Astrocyte (in vitro differentiated cells and primary cell): ENCODE measurements at places on chromosomes 4 and X.

- H3K27ac ChIP-seq = no peak overlapping the region
- peak; percentile 64 for DNase-seq
- H3K4me1 ChIP-seq = peaks cover 14% of the 10 kb centered on the region
- peaks cover 2% of the 10 kb centered on the region for H3K27me3 ChIP-seq
- H3K36me3 ChIP-seq = no peaks in the 10 kb centered on the region
Observed at GRCh38 chr4:41413670-41414411, 124.1 kb upstream of the LIMCH1 start.

DNA sequence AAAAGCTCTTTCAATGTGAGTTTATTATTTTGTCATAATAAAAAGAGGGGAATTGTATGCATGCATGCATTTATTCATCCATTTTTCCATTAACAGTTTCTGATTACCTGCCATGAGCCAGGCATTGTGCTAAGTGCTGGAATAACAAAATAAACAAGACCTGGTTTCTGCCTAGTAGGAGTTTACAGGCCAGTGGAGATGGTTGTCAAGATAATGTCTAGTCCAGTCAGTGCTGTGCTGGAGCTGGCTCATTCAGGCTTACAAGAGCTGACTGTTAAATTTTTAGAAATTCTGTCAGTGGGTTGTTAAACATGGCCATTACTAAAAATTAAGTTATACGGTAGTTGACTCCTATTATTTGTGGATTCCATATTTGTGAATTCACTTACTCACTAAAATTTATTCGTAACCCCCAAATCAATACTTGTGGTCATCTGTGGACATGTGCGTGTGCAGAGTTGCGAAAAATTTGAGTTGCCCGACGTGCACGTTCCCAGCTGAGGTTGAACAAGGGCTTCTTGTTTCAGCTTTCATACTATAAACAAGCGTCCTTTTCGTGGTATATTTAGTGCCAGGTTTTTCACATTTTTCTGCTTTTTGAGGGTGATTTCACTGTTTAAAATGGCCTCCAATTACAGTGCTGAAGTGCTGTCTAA lies 172.3 kb upstream of the RPS6KA3 start:
- H3K36me3 ChIP-seq = no peaks in the 10 kb centered on the region
- no peaks in the 10 kb centered on the region for H3K27me3 ChIP-seq

DNA sequence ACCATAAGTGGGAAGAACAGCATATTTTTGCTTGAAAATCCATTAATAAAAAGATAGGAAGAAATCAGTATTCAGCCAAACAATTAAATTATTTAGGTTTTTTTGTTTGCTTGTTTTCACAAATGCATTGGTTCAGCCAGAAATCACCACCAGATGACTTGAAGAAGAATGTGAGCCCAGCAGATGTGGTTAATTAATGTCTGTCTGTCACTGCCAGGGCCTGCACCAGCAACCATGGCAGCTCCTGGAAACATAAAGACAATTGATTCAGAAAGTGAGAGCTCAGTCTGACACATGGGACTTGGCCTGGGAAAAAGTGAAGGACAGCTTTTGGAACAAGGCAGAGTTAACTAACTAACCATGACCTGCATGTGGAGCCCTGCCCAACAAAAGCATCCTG lies 74.0 kb downstream of the MAOB start:
- no peak for DNase-seq
- H3K4me3 ChIP-seq = no peak overlapping the region
- no peaks in the 10 kb centered on the region for H3K27me3 ChIP-seq
- no peaks in the 10 kb centered on the region for H3K36me3 ChIP-seq
- H3K4me1 ChIP-seq = no peaks in the 10 kb centered on the region
- no peak overlapping the region for H3K27ac ChIP-seq

DNA sequence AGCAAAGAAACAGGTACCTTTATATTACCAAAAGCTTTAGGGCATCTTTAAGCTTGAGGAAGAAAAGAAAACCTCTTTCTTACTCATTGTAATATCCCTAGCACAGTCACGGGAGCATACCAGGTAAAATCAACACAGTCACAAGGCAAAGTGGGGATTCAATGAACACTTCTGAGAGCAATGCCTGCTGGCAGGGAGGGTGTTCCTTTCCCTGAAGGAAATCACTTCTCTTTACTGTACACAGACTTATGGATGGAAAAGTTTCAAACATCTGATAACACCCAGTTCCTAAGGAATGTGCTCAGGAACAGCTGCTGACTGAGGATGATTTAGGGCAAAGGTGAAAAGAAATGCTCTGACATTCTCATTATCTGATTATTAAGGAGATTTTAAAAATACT lies 94.8 kb downstream of the MAML3 start:
- H3K4me1 ChIP-seq = peaks cover 12% of the 10 kb centered on the region
- H3K27me3 ChIP-seq = no peaks in the 10 kb centered on the region
- no peak for DNase-seq
- H3K4me3 ChIP-seq = no peak overlapping the region

DNA sequence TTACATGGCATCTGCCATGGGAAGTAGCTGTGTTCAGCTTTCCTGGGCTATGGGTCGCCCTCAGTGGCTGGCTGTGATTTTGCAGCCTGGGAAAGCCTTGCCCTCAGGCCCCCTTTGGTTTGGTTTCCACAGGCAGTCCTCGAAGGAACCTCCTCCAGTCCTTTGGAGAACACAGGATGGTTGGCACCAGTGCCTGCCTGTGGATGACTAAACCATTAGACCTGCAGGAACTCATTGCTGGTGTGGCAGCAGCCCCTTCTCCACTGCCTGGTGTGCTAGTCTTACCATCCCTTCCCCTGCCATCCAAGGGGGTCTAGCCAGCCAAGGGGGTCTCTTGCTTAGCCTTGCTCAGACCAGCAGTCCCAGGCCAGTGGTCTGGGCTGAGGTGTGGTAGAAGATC lies 71.4 kb upstream of the PJA1 start:
- no peak overlapping the region for H3K27ac ChIP-seq
- H3K27me3 ChIP-seq = no peaks in the 10 kb centered on the region
- no peaks in the 10 kb centered on the region for H3K36me3 ChIP-seq
- DNase-seq = no peak
- H3K4me3 ChIP-seq = no peak overlapping the region
- no peaks in the 10 kb centered on the region for H3K4me1 ChIP-seq

DNA sequence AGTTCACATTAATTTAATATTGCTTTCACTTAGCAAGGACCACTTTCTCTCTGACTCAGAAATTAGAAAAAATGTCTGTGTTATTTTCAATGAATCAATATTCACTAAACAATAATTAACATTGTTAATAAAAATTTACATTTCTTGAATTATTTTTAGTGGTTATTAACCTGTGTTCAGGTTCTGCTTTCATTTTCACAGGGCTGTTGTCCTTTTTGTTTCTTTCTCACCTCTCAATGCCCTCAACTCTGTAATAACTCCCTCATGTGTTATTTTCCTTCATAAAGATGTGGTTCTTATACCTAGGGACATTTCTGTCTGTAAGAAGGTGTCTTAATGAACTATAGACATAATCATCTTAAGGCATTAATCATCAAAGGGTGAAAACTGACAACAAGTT lies 43.1 kb upstream of the PRR27 start:
- DNase-seq = no peak
- H3K27me3 ChIP-seq = no peaks in the 10 kb centered on the region
- no peaks in the 10 kb centered on the region for H3K4me1 ChIP-seq
- no peak overlapping the region for H3K4me3 ChIP-seq
- no peak overlapping the region for H3K27ac ChIP-seq

- H3K4me3 ChIP-seq = no peak overlapping the region
- no peak for DNase-seq
- H3K27me3 ChIP-seq = no peaks in the 10 kb centered on the region
- H3K27ac ChIP-seq = no peak overlapping the region
- H3K4me1 ChIP-seq = no peaks in the 10 kb centered on the region
Observed at GRCh38 chrX:45157647-45158046, 43.0 kb downstream of the DIPK2B start.

- peak; percentile 65 for DNase-seq
- no peaks in the 10 kb centered on the region for H3K27me3 ChIP-seq
- peak overlapping the region; percentile 5 for H3K4me3 ChIP-seq
- H3K4me1 ChIP-seq = peaks cover 20% of the 10 kb centered on the region
Observed at GRCh38 chrX:20362268-20363267, 95.9 kb upstream of the RPS6KA3 start.

DNA sequence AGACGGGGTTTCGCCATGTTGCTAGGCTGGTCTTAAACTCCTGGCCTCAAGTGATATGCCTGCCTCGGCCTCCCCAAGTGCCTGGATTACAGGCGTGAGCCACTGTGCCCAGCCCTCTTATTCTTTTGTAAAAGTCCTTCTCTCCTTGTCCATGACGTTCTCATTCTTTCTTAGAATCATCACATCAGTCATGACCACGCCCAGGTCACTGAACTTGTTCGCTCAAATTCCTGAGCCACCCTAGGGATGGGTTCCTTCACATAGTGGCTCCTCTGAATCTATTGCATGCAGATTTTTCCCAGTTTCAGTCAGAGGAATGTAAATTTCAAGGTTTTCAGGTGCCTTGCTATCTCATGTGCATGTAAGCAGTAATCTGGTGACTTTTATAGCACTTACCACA lies 15.7 kb downstream of the JADE1 start:
- no peaks in the 10 kb centered on the region for H3K27me3 ChIP-seq
- H3K4me1 ChIP-seq = peaks cover 29% of the 10 kb centered on the region
- H3K36me3 ChIP-seq = no peaks in the 10 kb centered on the region
- DNase-seq = peak; percentile 44

DNA sequence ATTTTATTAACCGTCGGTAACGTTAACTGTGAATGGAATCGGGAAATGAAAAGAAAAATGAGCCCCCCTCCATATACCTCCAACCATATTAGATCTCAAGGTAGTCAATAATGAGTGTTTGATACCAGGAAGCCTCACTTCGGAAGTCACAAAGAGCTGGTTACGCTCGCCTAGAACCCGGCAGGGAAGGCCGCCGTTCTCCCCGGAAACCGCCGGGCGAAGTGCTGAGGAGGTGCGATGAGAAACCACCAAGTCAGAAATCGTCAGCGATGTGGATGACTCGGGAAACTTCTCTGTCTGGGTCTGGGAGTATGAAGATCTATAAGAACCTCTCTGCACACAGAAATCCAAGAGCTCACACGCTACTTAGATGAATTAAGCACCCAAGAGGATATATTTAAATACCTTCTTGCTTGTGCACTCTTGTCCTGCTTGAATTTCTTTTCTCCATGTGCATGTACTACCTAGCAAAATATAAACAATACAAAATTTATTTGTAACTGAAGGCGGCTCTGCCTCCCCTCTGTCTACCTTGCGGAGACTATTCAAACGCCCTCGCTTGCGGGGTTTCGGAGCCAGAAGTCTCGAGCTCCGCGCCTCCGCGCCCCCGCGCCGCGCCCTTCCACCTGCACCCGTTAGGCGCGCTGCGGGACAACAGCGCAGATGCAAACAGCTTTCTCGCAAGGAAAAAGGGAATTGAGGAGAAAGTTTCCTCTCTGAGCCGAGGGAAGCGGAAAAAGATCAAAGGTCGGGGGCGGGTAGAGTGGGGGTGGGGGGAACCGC lies 17.8 kb downstream of the NKX6-1 start:
- no peak overlapping the region for H3K27ac ChIP-seq
- no peaks in the 10 kb centered on the region for H3K36me3 ChIP-seq
- no peak for DNase-seq
- no peaks in the 10 kb centered on the region for H3K4me1 ChIP-seq
- H3K27me3 ChIP-seq = peaks cover 68% of the 10 kb centered on the region

DNA sequence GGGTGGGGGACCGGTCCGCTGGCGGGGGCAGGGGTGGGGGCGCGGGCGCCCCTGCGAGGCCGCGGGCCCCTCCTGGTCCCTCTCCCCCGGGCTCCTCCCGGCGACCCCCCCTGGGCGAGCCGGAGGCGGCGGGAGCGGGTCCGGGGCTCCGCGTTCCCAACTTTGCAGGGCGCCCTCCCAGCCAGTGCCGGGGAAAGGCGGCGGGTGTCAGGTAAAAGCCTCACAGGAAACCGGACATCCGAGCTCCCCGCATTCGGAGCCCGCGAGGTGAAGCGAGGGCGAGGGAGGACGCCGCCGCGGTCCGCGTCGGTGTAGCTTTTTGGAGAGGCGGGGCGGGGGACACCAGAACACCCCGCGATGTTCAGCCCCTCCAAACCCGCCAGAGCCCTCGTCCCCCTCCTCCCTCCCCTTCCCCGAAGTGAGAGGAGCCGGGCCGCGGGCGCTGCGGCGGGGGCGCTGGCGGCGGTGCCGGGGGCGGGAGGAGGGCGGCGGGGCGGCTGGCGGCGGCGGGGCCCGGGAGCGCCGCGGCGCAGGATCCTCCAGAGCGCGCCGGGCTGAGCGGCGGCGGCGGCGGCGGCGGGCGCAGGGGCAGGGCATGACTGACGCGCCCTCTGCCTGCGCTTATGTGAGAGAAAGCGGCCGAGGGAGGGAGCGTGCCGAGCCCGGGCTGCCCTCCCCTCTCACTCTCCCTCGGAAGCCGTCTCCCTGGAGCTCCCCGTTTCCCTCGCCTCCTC lies at the start of gene VEGFC:
VEGFC (minus strand) TSS at position 597 of the 734 bp plus-strand sequence. CDS start 611 bp downstream, outside the sequence.
- DNase-seq = no peak
- peak within 1 kb of the TSS; percentile 96 for H3K4me3 ChIP-seq
- H3K27ac ChIP-seq = peak within 1 kb of the TSS; percentile 77

DNA sequence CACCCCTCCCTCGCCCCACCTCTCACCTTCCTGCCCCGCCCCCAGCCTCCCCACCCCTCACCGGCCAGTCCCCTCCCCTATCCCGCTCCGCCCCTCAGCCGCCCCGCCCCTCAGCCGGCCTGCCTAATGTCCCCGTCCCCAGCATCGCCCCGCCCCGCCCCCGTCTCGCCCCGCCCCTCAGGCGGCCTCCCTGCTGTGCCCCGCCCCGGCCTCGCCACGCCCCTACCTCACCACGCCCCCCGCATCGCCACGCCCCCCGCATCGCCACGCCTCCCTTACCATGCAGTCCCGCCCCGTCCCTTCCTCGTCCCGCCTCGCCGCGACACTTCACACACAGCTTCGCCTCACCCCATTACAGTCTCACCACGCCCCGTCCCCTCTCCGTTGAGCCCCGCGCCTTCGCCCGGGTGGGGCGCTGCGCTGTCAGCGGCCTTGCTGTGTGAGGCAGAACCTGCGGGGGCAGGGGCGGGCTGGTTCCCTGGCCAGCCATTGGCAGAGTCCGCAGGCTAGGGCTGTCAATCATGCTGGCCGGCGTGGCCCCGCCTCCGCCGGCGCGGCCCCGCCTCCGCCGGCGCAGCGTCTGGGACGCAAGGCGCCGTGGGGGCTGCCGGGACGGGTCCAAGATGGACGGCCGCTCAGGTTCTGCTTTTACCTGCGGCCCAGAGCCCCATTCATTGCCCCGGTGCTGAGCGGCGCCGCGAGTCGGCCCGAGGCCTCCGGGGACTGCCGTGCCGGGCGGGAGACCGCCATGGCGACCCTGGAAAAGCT lies at the start of the genes HTT and HTT-AS:
HTT (plus strand) TSS at position 604 of the 768 bp plus-strand sequence; CDS start at position 749, 145 bp downstream.
HTT-AS (minus strand) TSS at position 461 of the 768 bp plus-strand sequence.
- peak within 1 kb of the TSS; percentile 96 for H3K4me3 ChIP-seq
- H3K4me1 ChIP-seq = peaks cover 26% of the 10 kb centered on the region
- H3K27ac ChIP-seq = peak within 1 kb of the TSS; percentile 95
- H3K27me3 ChIP-seq = no peaks in the 10 kb centered on the region
- DNase-seq = peak; percentile 81

- H3K27me3 ChIP-seq = no peaks in the 10 kb centered on the region
- no peaks in the 10 kb centered on the region for H3K36me3 ChIP-seq
- no peak overlapping the region for H3K27ac ChIP-seq
- no peaks in the 10 kb centered on the region for H3K4me1 ChIP-seq
Observed at GRCh38 chrX:142637206-142637605, 388.5 kb upstream of the SPANXN4 start.

- no peak overlapping the region for H3K27ac ChIP-seq
- H3K27me3 ChIP-seq = no peaks in the 10 kb centered on the region
- no peak overlapping the region for H3K4me3 ChIP-seq
- peaks cover 23% of the 10 kb centered on the region for H3K4me1 ChIP-seq
- no peaks in the 10 kb centered on the region for H3K36me3 ChIP-seq
Observed at GRCh38 chr4:10706236-10706635, 21.7 kb upstream of the CLNK start.
